ENCODE measurements at places on chromosomes 6 and 20.
A peak's percentile ranks its signal among the peaks of the same experiment; 100 is the strongest.

DNA sequence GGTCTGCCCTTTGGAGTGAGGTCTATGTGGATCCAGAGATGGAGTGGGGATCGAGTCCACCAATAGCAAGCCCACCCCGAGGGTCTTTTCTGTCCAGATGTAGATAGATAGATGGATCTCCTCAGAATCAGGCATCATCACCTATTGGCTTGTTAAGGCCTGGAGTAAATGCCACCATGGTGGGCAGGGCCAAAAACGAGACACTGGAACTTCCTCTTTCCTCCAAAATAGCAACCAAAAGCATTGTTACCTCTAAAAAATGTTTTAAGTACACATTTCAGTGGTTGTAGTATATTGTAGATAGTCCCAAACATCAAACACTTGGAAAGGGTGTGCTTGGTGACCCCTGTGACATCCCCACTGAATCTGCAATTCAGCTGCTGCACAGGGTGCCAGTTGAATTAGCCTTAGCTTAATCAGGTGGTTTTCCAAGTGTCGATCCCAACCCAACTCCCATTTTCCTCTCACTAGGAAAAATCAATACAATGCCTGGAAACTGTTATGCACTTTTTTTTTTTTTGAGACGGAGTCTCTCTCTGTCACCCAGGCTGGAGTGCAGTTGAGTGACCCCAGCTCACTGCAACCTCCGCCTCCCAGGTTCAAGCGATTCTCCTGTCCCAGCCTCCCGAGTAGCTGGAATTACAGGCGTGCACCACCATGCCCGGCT lies 35.0 kb upstream of the NELFCD start:
- no peak for DNase-seq

DNA sequence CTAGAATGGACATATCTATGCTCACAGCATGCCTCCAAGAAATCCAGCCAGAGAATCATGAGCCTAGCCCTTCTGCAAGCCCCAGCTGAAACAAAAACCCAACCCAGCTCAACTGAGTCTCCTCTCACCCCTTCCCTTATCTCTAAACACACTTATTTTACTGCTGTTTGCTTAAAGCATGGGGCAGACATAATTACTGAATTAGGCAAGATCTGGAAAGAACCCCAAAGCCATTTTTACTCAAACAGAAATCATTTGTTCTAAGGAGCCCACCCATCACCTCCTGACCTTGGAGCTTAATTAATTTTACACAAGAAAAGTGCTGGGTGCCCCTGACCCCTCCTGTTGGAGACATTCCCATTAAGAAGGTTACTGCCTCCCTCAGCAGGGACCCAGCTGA lies 291.6 kb downstream of the MAFB start:
- no peak for DNase-seq

- DNase-seq = no peak
Measured at GRCh38 chr20:32386091-32386490, 28.0 kb downstream of the ASXL1 start.

GRCh38 chr6:94278146-94278545 lies 858.8 kb upstream of the EPHA7 start:
- DNase-seq = no peak

DNA sequence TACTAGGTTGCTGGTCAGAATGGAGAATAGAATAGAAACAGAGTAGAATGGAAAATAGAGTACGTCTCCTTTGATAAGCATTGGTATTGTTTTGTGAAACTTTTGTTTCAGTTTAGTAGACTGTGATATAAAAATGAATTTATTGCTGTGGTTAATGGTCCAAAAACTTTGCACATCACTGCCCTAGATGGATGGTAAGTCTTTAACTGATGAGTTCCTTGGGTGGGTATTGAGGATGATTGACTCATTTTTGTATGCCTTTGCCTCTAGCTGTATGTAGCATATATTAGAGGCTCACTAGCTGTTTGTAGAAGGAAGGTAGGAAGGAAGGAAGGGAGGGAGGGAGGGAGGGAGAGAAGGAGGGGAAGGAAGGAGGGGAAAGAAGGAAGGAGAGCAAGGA lies 48.3 kb downstream of the ZDHHC14 start:
- DNase-seq = no peak

DNA sequence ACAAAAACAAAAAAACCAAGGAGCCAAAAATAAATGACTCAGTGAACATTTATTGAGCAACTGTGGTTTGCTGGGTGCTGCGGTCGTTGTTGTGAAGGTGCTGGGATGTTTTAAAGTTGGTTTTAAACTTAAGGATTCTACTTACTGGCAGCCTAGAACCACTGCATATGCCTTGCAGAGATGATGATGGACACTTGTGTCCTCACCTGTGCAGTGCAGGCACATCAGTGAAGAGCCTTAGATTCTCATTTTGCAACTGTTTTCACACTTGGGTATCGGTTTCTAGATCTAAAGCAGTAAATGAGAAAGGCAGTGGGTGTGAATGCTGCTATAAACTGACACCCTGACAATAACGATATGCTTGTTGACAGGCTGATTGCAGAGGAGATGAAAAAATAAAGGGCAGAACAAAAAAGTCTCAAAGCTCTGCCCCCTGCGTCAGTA lies 68.8 kb downstream of the UTRN start:
- DNase-seq = no peak

DNA sequence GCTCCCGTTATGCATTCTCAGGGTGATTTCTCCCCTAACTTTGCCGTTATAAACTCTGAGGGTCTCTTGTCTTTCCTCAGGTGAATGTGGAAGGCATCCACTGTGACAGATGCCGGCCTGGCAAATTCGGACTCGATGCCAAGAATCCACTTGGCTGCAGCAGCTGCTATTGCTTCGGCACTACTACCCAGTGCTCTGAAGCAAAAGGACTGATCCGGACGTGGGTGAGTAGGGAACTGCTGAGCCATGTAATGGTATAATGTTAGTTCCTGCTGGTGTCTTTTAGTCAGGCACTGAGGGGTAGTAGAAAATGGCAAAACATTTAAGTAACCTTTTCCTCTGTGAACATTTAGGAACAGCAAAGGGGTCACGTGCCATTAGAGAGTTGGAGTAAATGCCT lies 395.4 kb downstream of the ARHGAP18 start:
- DNase-seq = no peak

DNA sequence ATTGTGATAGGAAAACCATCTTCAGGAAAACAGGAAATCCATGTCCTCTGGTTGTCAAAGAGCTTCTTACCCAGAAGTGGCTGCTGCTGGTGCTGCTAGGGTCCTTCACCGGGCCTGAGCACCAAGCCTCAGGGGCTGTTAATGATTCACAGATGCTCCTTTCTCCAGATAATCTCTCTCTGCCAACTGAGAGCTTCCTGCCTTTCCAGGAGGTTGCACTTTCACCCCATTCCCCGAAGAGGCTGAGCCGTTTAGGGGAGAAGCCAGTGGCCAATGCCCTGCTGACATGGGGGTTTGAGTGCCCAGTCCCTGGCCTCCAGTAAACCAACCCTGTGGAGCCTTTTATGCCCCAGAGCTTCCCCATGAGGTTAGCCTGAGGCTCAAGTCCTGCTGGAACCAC lies 122.4 kb downstream of the CBLN4 start:
- DNase-seq = no peak

- DNase-seq = no peak
Measured at GRCh38 chr6:47481806-47482205, 4.2 kb downstream of the CD2AP start.

GRCh38 chr6:97656236-97656635 lies 373.2 kb upstream of the MMS22L start:
- DNase-seq = no peak

- DNase-seq = no peak
Measured at GRCh38 chr6:35035481-35036030, 105.6 kb downstream of the TCP11 start.

DNA sequence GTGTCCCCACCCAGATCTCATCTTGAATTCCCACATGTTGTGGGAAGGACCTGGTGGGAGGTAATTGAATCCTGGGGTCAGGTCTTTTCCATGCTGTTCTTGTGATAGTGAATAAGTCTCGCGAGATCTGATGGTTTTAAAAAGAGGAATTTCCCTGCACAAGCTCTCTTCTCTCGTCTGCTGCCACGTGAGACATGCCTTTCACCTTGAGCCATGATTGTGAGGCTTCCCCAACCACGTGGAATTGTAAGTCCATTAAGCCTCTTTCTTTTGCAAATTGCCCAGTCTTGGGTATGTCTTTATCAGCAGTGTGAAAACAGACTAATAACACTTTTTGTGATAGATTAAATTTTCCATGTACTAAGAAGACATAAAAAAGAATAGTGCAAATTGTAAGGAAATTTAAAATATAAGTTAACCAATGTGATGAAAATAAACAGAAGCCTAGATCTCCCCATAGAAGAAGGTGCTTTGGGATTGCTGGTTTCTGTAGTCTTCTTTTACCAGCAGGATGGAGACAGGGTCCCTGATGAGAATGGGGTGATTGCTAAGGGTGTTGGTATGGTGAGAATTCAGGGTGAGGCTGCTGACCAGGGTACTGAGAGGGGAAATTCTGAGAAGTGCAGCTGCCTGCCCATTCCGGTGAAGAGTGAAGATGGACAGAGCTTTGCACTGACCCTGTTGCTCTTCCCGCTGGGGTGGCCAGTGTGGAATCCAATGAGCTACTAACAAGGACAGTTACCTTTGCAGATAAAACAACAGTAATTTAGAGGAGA lies 50.7 kb downstream of the BMP2 start:
- DNase-seq = no peak

DNA sequence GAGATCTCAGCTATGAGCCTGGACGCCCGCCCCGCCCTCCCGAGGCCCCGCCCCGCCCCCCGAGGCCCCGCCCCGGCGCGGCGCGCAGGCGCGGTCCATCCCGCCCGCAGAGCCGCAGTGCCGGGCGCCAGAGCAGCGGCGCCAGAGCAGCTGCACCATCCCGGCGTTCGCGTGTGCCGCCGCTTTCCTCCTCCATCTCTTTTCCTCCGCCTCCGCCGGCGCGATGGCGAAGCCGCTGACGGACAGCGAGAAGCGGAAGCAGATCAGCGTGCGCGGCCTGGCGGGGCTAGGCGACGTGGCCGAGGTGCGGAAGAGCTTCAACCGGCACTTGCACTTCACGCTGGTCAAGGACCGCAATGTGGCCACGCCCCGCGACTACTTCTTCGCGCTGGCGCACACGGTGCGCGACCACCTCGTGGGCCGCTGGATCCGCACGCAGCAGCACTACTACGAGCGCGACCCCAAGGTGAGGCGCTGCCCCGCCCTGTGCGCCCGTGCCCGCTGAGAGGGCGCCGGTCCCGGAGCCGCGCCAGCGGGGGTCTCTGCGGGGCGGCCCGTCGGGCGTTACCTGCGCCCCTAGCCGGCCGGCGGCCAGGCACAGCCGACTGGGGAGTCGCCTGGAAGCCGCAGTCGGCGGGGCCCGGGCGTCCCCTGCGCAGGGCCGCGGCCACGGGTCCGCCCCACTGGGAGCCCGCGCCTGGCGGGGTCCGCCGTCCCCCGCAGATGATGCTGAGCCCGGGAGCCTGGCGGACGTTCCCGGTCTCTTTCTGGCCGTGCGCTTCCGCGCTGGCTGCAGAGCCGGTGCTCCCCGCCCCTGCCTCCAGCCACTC lies at the start of gene PYGB:
Gene PYGB (plus strand): TSS at position 130 of the 830 bp plus-strand sequence. CDS start 94 bp downstream, at position 224.
- DNase-seq = peak; percentile 19

- DNase-seq = peak; percentile 70
Measured at GRCh38 chr20:2523919-2524708, 12.3 kb upstream of the TMC2 start.

GRCh38 chr6:29499704-29500103 lies 11.9 kb upstream of the MAS1L start:
- DNase-seq = no peak

GRCh38 chr6:120077489-120077888 lies 727.9 kb upstream of the MAN1A1 start:
- DNase-seq = no peak

- DNase-seq = no peak
Measured at GRCh38 chr6:160028487-160029275, 59.8 kb downstream of the IGF2R start.

DNA sequence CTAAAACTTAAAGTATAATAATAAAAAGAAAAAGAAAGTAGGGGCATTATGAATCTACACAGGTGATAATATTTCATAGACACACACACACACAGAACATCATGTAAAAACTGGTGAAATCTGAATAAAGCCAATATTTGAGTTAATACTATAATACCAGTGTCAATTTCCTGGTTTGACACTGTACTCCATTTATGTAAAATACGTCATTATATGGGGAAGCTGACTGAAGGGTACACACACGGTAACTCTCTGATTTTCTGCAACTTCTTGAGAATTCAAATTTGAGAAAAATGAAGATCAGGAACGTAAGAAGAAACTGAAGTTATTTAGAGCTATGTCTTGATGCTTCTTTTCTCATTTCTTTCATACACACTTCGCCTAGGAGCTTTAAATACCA lies 36.2 kb downstream of the PFDN4 start:
- DNase-seq = no peak

DNA sequence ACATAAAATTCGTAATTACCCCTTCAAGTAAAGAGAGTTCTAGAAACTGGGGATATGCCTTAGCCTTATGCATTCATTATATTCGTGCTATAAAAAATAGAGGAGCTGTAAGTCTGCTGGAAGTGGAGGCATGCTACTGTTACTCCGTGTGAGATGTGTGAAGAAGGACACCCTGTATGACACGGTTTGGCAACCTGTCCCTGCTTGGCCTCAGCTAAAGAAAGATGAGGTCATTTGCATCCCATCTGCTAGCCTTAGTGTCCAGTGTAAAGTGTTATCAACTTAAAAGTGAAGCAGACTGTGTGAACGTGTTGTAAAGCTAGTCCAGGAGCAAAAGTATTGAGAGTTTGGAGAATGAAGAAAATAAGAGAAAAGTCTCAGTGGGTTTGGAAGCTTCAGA lies 135.1 kb upstream of the RAB32 start:
- no peak for DNase-seq

GRCh38 chr20:62296724-62297448 lies 5.9 kb upstream of the ADRM1 start:
- no peak for DNase-seq

GRCh38 chr6:138001750-138002349 lies 105.4 kb downstream of the PERP start:
- peak; percentile 26 for DNase-seq

- no peak for DNase-seq
Measured at GRCh38 chr6:49849213-49849907, 17.0 kb downstream of the CRISP1 start.

- DNase-seq = no peak
Measured at GRCh38 chr6:24749297-24749696, 25.4 kb upstream of the GMNN start.

DNA sequence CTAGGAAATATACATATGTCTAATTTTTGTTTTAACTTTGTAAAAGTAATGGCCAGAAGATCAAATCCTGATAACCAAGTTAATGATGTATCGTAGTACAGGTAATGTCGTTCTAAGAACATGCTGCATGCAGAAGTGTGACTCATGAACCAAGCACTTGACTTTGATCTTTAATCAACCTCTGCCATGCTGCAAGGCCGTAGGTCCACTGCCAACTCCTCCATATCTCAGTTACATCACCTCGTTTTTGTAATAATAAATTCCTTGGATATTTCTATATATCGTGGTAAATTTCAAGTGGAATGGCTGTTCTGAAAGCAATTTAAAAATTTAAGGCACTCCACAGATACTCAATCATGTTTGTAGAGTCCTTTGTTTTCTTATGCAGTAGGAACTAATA lies 771.7 kb downstream of the EPHA7 start:
- no peak for DNase-seq

GRCh38 chr6:134379076-134379475 lies 61.2 kb upstream of the SGK1 start:
- DNase-seq = peak; percentile 4

All from stimulated activated CD4-positive, alpha-beta T cell treated with anti-CD3 and anti-CD28 coated beads, TNF-alpha, amount 100 ng/mL, for 1 hour (primary cell).